Hematopoietic multipotent progenitor cell treated with erythropoietin and hydrocortisone succinate and interleukin-3 and kit ligand, for 17 days (in vitro differentiated cells): ENCODE measurements at places on chromosomes 11 and 22.

GRCh38 chr22:49545606-49546005 is 282.1 kb downstream of the BRD1 start:
- no peak for DNase-seq

- DNase-seq, result no peak
These were observed 896.9 kb downstream of the KCNA4 start for GRCh38 chr11:29119707-29120618.

DNA sequence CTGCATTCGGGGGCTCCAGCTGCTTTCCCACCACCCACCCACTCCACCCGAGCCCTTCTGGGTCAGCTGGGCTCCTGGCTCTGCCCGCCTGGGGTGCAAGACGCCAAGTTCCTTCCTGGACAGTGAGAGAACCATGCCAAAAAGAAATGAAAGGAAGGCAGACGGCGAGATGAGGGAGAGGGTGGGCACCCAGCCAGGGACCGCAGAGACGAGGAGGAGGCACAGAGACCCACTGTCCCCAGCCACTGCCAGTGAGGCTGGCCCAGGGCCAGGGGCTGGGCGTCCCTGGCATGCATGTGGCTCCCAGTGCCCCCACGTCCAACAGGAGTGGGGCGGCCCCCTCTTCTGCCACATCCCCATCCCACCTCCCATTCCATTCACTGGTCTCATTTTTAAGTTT is 10.8 kb upstream of the CD81 start:
- DNase-seq, result no peak

GRCh38 chr11:123363556-123363955 is 66.5 kb upstream of the GRAMD1B start:
- no peak for DNase-seq

GRCh38 chr11:25633230-25633629 is 698.7 kb upstream of the ANO3 start:
- DNase-seq, result no peak

- no peak for DNase-seq
These were observed 176.3 kb upstream of the TMEM45B start for GRCh38 chr11:129639300-129639699.

DNA sequence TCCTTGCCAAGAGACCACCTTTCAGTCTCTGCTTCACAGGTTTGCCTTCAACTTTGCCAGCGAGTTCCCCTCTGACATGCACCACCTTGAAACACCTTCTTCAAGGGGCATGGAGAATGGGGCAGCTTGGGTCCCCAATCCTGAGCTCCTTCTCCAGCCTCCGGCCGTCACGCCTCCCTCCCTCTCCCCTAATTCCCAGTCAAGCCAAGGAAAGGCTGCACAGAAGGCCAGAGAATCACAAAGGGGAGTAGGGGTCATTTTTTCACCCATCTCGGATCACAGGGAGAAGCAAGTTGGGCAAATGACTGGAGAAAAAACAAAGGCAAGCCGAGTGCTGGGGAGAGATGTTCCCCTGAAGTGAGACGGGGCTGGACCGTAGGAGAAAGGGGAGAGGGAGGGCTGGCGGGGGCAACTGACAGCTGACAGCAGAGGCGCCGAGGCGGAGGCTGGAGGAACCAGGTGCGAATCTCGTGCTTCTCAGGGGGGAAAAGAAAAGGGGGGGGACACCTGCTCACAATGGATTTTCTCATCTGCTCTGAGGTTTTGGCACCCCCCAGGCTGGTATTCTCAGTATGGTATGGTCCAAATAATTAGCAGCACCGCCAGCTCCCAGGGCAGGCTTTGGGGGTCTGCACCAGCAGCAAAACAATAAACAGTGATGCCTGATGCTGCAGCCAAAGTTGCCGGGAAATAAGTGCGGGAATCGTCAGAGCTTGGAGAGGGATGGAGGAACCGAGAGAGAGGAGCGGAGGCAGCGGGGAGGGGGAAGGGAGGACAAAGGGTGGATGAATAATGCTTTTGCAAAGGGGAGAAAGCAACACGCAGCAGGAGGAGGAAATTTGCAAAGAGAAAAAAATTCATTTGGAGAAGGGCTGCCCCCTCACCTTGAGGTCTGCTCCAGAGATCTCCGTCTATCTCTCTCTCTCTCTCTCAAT is 644 bp downstream of the YPEL4 start:
- DNase-seq, result peak; percentile 74

- DNase-seq, result no peak
These were observed 5.0 kb upstream of the SH3BP1 start for GRCh38 chr22:37634417-37634924.

DNA sequence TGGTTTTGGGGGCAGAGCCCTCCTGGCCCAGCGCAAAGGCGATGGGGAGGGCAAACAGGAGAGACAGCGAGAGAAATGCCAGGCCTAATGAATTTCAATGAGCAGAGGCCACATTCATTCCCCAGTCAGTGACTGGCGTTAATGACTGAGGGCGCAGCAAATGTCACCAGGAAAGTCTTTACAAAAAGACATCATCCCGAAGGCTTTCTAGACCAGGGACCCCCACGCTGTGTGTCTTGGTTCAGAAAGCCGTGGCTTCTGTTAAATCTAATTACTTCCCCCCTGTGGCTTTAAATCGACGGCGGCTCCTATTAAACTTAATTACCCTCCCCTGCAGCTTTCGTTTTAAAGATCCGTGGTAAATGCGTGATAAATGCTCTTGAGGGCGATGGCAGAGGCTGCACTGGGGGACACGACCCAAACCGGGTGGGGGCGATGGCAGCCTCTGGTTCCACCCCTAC is 1.6 kb upstream of the FGF19 start:
- DNase-seq, result no peak

- DNase-seq, result no peak
These were observed 1.4 kb upstream of the APOA5 start for GRCh38 chr11:116792869-116793771.

DNA sequence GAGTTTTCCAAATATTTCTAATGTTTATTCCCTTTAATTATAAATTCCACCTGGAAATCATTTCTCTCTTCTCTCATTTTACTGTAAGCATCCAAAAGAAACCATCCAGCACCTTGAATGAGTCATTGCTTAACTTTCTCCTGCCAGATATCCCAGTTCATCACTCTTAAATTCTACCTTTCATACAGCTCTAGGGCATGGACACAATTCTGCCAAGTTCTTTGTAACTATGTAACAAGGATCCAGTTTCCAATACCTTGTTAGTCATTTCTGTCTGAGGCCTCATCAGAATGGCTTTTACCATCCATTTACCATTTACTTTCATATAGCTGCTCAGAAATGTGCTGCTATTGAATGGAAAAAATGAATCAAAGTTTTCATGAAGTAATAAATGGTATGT is 455.4 kb upstream of the TENM4 start:
- DNase-seq, result no peak

DNA sequence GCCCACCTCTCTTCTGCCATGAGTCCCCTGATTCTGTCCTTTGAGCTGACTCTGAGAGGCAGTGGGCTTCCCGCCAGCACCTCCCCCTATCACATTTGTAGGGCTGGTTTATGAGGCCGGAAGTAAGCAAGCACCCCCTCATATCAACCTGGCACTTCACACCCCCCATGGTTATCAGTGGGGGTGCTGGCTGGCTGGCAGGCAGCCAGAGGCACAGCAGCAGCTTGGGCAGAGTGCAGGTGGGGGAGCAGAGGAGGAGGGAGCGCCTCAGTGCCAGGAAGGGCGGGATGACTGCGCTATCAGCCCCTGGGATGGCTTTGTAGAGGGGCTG is 22.9 kb upstream of the CHRM4 start:
- peak; percentile 25 for DNase-seq

DNA sequence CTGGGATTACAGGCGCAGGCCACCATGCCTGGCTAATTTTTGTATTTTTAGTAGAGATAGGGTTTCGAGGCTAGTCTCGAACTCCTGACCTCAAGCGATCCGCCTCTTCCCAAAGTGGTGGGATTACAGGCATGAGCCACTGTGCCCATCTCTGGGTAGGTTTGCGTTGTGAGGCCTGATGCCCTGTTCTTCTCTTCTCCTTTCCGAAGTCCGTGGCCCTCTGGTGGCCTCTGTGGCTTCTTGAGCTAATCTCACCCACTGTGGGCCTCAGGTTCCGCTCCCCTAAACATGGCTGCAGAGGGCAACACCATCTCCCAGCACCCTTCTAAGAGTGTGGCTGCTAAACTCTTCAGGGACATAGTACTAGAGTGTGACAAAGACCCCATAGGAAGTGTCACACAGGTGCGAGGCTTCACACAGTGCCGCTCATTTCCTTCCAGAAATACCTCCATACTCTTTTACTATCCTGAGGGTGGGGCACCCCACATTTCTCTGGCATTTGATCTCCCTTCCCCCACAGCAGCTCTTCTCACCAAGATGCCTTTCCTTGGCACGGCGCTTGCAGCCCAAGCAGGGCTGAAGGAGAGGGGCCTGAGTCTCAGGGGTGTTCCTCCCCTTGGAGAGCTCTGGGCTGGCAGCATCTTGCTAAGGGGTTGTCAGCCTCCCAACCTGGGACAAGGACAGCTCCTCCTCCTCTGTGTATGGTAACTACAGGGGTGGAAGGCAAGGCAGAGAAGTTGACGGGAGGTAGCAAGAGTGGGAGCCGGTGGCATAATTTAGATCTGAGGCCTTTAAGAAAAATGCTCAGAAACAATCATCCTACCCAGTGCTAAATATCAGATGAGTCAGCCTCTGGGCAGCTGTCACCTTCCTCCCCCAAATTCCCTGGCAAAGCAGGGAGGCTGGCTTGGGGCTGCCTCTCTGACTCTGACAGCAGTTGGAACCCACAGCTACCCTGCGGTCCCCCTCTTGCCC is 6.1 kb downstream of the THY1 start:
- no peak for DNase-seq

DNA sequence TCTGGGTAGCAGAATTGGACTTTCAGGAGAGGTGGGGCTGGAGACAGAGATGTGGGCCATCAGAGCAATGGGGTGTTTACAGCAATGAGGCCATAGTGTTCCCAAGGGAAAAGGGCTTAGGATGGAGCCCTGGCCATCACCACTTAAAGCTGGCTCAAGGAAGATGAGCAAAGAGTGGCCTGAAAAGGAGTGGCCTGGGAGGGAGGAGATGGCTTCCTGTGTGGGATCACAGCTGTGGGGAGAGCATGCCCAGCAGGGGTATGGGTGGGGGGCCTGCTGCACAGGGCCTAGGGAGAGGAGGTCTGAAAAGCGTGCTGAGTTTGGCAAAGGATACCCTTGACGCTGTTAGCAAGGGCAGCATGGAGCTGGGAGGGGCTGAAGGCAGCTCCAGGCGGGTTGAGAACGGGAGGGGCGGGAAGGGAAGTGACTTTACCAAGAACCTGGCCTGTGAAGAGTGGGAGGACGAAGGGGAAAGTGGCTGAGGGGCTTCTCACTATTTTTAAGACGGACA is 13.9 kb downstream of the LRRC32 start:
- no peak for DNase-seq

- no peak for DNase-seq
These were observed 11.3 kb upstream of the SESN3 start for GRCh38 chr11:95242091-95242844.

DNA sequence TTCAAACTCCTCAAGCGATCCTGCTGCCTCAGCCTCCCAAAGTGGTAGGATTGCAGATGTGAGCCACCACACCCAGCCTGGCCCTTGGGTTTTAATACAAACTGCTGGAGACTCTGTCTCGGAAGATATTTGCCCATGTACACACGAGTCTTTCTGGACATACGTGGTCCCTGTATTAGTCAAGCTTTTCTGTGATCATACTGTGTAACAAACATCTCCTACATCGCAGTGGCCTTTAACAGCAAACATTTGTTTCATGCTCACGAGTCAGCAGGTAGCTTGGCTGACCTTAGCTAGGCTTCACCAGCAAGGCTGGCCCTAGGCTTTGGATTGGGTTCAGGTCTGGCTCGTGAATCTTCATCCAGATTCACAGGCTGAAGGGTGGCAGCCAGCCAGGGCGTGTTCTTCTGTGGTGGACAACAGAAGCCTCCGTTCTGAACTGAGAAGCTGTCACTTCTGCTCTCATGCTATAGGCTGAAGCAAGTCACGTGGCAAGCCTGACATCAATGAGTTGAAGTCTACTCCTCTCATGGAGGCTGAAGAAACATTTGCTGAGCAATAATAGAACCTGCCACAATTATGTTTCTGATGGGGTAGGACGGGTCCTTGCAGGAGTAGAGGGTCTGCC is 8.8 kb downstream of the KIAA1671 start:
- DNase-seq, result no peak

GRCh38 chr11:66491315-66491935 is 11.2 kb downstream of the DPP3 start:
- DNase-seq, result no peak

- DNase-seq, result no peak
These were observed 943 bp downstream of the DUSP8 start for GRCh38 chr11:1570896-1571759.

- no peak for DNase-seq
These were observed 301.3 kb upstream of the TENM4 start for GRCh38 chr11:79742176-79742575.

DNA sequence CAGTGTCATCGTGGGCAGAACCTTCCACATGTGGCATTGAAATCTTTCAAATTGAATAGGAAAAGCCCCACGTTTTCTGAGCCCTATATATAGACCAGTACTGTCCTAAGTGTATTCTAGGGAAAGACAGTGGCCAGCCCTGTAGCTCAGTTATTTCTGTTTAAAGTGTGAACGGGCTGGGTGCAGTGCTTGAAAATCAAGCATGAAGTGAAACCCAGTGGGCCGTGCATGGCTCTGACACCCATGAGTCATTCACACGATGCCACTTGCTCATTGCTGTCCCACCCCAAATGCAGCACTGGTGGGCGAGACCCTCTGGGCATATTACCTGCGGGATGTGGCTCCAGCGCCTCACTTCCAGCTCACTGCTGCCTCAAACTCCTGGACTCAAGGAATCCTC is 29.8 kb upstream of the CCDC188 start:
- DNase-seq, result no peak

GRCh38 chr22:40000171-40000570 is 5.4 kb downstream of the FAM83F start:
- DNase-seq, result no peak

DNA sequence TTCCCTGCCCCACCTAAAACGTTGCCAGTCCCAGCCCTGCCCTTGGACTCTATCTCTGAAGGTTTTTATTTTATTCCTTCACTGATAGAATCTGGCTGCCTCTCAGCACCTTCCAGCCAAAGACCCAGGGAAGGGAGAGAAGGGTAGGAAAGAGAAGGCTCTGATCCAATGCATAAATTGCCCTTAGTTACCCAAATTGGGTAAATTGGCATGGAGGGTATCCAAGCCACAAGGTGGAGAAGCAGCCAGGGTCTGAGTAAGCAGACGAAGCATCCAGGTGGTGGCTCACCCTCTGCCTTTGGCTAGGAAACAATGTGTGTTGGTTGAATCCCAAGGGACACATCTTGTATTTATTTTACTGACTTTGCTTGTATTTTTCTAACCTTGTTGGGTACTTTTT is 89.0 kb downstream of the FEZ1 start:
- DNase-seq, result no peak
